Hematopoietic multipotent progenitor cell treated with erythropoietin and hydrocortisone succinate and interleukin-3 and kit ligand, for 8 days (in vitro differentiated cells): ENCODE measurements at places on chromosomes 12 and 14.

- no peak for DNase-seq
Measured at GRCh38 chr12:93325855-93326254, 51.9 kb upstream of the NUDT4 start.

GRCh38 chr12:70005864-70006618 lies 181.0 kb downstream of the MYRFL start:
- no peak for DNase-seq

GRCh38 chr12:64923536-64923935 lies 99.1 kb downstream of the TBC1D30 start:
- DNase-seq, result no peak

DNA sequence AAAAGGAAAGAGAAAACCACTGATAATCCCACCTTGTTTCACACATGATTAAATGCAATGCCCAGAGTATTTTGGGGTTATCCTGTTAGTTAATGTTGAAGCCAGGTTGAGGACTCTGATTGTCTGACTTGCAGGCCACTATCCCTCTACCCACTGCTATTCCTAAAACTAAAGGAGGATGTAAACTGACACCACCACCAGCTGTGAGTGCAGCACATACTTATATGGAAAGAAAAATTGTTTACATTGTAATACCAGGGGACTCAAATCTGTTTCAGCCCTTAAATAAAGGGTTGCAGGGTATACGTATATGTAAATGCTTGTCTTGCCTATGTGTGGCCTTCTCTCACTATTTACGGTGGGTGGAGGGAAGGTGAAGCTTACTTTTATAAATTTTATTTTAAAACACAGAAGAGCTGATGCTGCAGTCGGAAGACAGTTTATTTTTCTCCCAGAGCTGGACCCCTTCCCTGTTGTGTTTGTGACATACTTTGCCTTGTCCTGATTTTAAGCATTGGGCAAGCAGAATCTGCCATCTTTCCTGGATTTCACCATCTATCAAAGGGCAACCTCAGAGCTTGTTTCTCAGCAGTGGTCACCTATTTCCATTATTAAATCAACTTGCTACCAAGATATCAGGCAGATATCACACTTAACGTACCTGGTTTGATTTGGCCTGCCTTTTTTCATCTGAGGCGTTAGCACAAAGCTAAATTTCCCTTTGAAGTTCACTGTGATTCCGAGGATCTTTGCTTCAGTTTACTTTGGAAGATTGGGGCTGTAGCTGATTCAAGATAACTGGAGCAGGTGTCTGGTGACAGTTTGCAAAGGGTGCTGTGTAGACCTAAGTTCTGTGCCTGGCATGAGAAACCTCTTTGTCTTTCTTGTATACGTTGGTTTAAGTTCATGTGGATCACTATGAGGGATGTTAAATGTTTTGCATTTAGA lies 25.2 kb downstream of the DAAM1 start:
- no peak for DNase-seq

DNA sequence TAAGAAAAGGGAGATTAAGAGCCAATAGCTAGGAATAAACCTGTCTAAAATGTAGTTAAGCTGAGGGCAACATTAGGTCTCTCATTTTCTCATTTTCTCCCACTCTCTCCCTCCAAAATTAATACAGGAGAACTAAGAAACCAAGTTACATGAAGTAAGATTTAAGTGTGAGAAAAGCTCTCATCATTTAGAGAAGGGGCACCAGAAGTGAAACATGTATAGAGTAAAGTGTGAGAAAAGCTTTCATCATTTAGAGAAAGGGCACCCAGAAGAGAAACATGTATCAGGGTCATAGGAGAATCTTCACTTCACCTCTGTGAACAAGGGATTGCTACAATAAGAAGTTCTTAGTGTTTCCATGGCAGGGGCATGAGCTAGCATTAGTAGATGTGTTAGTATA lies 132.4 kb upstream of the CNTN1 start:
- no peak for DNase-seq

DNA sequence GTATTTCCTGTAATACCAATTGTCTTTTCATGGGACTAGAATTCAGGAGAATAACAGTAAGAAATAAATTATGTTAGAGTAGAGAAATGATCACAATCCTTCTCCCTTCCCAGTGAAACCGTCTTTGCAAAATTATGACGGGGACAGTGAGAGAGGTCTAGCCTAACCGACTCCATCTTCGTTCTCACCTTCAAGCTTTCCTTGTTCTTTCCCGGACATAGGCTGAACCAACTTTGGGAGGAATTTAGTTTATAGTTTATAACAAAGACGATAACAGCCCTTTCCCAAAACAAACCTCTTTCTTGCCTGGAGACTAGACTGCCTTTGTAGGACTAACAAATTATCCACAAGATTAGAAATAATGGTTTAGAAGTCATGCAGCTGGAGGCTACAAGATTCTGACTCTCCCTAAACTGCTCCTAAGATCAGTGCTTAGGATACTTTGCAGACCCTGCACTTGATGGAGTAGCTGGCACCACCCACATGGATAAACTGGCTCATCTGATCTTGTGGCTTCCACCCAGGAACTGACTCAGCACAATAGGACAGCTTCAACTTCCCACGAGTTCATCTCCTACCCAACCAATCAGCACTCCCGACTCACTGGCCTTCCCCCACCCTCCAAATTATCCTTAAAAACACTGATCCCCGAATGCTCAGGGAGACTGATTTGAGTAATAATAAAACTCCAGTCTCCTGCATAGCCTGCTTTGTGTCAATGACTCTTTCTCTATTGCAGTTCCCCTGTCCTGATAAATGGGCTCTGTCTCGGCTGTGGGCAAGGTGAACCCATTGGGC lies 521.2 kb upstream of the TBX3 start:
- no peak for DNase-seq

- no peak for DNase-seq
Measured at GRCh38 chr14:33987565-33988080, 36.7 kb upstream of the EGLN3 start.

- DNase-seq, result no peak
Measured at GRCh38 chr12:16030744-16031143, 119.6 kb downstream of the DERA start.

GRCh38 chr14:59739794-59740193 lies 130.8 kb downstream of the RTN1 start:
- DNase-seq, result no peak

DNA sequence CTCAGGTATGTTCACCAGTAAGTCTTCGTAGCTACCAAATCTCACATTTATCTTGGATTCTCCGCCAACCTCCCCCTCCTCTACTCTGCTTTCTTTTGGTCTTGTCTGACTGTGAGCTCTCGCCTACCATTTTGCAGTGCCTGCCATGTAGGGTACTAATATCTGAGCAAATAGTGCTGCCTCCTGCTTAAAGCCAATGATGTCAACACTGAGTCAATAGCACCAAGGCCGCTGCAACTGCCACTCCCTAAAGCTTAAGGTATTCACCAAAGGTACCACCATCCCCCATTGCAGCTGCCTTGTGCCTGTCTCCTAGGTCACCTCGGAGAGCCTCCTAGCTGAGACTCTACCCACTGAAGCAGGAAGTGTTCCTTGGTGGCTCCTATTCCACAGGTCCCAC lies 114.8 kb upstream of the FUT8 start:
- DNase-seq, result no peak

DNA sequence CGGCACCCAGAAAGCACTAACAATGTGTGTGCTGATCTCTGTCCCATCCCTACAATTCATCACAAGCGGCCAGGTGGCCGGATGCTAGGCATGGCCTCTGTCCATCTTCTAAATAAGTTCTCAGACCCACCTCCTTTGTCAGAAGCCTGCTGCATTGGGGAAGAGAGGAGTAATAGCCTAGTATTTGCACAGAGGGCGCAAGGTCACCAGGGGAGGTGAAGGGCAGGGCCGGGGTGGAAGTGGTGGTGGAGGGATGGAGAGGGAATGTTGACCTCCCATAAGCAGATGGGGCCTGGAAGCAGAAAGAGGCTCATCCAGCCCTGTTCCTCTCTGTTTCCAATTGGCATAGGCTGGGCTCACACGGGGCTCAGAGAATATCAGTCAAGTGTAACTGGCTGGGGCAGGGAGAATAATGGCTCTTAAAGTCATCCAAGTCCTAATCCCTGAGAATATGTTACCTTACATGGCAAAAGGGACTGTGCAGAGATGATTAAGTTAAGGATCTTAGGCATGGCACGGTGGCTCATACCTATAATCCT lies 6.9 kb downstream of the RILPL1 start:
- no peak for DNase-seq

DNA sequence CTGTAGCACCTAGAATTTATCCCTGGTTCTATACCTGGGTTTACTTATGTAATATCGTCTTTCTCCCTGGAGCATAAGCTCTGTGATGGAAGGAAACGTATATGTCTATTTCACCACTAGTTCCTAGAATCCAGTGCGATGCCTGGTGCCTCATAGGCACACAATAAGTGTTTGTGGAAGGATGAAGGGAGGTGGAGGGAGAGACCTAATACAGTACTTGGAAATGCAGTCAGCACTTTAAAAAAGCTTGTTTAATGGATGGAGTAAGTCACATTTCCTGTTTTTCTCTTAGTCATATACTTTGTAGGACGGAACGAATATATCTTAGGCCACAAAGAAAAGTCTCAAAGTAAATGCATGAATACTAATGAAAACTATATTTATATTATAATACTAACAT lies 186.5 kb upstream of the HMGA2 start:
- DNase-seq, result no peak

DNA sequence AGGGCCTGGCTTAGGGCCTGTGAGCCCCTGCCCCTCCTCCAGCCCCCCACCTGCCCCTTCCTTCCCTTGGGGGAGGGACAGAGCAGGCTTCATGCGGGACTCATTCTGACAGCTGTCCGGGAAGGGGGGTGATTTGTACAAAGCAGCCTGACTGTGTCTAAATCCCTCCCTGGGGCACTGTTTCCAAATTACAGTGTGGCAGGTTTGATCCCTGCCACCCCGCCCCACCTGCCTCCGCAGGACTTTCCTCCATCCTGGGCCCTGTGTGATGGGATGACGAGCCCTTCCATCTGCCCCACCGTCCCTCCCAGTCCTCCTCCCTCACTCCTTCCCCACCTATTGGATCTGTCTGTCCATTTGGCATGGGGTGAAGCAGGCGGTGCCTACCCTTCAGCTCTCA lies 363.9 kb downstream of the BCL11B start:
- DNase-seq, result no peak

DNA sequence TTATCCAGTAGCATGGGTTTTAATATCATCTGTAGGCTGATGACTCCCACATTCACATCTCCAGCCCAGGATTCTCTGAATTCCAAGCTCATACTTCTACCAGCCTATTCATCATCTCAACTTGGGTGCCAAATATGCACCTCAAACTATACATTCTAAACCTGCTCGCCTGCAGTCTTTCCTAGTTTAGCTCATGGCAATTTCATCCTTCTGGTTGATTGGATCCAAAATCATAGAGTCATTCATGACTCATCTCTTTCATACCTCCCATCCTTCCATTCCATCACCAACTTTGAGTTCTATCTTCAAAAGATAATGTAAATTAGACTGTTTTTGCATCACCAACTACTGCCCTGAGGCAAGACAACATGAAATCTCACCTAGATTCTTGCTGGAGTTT lies 99.7 kb upstream of the EGLN3 start:
- DNase-seq, result no peak

DNA sequence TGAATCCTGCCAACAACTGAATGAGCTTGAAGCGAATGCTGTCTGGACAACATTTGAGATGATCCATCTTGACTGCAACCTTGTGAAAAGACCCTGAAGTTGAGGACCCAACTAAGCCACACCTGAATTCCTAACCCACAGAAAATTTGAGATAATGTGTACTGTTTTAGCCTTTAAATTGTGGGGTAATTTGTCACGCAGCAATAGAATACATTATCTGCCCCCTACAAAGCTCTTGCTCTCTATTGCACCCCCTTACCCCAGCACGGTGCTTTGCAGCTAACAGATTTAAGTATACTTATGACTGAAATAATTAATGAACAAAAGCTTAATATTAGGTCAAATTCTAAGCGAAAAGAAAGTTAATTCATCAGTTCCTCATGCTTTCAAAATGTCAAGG lies 1.6 kb downstream of the POLE2 start:
- peak; percentile 44 for DNase-seq

GRCh38 chr14:101404426-101405170 lies 156.7 kb upstream of the DIO3 start:
- DNase-seq, result no peak

DNA sequence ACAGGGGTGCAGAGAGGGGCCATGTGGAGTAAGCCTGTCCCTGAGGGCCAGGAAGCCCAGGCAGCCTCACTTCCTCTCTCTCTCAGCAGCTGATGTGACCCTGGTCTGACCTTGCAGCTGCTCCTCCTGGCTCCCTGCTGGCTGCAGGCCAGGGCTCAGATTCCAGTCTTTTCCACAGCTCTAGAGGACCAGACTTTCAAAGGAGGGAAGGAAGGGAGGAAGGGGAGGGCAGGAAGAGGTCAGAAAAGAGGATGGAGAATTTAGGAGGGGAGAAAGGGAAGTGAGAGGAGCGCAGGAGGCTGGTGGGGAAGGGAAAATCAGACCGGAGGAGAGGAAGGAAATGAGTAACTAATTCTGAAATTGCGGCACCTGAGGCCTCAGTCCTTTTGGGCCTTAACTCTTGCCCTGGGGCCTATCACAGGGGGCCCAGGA lies 40.9 kb upstream of the VASH1 start:
- DNase-seq, result no peak

DNA sequence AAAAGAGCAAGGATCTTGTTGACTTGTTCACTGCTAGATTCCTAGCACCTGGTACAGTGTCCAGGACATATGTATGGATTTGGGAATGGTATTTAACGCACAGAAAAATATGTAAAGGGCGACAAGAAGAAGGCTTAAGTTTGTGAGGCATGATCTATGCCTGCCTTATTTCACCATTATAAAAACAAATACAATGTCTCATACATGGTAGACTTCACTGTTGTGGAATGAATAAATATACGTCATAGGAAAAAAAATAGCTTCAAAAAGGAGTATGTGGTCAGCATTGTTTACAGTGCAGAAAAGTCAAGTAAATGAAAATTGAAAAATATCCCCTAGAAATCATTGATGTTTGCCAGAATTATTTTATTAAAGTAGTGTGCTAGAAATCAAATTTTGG lies 30.0 kb downstream of the HCFC2 start:
- DNase-seq, result no peak

DNA sequence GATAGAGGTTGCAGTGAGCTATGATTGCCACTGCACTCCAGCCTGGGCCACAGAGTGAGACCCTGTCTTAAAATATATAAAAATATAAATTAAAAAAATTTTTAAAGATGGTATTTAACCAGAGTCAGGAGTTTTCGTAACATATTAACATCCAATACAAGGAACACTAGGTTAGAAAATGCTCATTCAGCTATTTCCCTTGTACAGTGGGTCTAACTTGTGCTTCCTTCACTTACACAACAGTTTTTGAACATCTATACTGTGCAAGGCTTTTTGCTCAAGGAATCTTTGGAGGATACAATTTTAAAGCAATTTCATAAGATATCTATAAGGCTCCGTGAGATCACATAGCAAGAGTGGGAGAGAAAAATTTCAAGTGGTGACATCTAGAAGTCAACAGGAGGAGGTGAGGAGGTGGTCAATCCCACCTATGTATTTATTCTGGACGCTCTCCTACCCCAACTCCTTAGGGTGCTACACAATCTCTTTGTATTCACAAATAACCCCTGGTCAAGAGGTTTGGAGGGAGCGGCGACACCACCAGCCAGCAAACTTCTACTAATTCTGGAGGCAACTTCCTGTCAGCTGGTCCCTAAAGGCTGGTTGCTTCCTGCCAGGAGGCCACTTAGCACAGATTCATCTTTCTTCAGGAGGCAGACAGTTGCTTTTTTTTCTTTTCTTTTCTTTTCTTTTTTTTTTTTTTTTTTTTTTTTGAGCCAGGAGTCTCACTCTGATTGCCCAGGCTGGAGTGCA lies 22.2 kb downstream of the DUSP16 start:
- no peak for DNase-seq

GRCh38 chr12:94123127-94123526 lies 25.2 kb upstream of the PLXNC1 start:
- DNase-seq, result no peak

- DNase-seq, result no peak
Measured at GRCh38 chr14:72605921-72606220, 288.0 kb downstream of the DPF3 start.
